ENCODE measurements at places on chromosomes 7 and 10.
A peak's percentile ranks its signal among the peaks of the same experiment; 100 is the strongest.

GRCh38 chr7:2106924-2107323 is 125.8 kb downstream of the MAD1L1 start:
- DNase-seq: no peak

DNA sequence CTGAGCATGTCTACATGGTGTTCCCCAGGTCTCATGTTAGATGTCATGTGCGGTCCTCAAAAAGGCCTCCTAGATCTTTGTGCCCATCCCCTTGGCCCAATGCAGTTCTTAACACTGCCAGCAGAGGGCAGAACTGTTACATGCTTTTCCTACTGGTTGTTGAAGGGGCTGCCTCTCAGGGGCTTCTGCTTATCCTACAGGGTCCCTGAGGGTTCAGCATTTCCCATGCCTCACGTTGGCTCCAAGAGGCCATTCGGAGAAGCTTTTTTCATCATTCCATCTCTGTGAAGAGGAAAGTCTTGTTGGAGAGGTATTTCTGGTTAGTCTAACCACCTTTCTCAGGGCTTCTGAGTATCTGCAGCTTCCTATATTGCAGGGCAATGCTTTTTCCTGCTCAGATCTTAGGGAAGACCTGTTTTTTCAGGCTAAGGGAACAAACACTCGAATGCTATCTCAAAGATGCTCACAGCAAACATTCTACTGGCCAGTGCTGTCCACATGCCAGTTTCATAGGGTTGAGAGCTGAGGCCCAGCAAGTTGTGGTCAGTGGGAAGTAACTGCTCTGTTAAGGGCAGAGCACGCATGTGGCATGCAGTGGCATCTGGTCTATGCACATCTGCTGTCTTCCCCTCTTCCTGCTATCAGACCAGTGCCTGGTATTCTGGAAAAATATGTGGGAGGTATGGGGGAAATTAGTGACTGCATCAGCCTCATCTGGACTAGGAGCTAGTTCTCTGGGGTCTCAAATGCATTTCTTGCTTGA is 31.5 kb downstream of the MBL2 start:
- DNase-seq: peak; percentile 24

- no peak for DNase-seq
These were observed 255.3 kb downstream of the ELFN1 start for GRCh38 chr7:1925349-1925748.

DNA sequence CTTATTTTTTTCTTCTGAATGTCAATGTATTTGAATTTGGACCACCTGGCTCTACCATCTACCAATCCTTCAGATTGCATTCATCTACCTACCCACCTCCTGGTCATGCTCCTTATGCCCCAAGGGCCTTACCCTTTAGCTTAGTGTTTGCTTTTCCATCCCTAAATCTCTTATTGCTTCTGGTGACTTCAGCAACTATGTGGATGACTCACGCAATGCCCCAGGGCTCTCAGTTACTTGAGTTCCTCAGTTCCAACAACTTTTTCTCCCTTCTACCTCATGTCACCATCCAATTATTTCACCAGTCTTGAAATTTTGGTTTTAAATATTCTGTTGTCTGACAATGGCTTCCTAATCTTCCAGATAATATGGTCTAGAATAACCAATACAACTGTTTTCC is 118.9 kb downstream of the CFAP58 start:
- no peak for DNase-seq

DNA sequence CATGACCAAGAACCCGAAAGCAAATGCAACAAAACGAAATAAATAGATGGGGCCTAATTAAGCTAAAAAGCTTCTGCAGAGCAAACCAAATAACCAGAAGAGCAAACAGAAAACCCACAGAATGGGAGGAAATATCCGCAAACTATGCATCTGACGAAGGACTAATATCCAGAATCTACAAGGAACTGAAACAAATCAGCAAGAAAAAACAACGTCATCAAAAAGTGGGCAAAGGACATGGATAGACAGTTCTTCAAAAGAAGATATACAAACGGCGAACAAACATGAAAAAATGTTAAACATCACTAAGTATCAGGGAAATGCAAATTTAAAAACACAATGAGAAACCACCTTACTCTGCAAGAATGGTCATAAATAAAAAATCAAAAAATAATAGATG is 35.3 kb upstream of the CACUL1 start:
- peak; percentile 61 for DNase-seq

DNA sequence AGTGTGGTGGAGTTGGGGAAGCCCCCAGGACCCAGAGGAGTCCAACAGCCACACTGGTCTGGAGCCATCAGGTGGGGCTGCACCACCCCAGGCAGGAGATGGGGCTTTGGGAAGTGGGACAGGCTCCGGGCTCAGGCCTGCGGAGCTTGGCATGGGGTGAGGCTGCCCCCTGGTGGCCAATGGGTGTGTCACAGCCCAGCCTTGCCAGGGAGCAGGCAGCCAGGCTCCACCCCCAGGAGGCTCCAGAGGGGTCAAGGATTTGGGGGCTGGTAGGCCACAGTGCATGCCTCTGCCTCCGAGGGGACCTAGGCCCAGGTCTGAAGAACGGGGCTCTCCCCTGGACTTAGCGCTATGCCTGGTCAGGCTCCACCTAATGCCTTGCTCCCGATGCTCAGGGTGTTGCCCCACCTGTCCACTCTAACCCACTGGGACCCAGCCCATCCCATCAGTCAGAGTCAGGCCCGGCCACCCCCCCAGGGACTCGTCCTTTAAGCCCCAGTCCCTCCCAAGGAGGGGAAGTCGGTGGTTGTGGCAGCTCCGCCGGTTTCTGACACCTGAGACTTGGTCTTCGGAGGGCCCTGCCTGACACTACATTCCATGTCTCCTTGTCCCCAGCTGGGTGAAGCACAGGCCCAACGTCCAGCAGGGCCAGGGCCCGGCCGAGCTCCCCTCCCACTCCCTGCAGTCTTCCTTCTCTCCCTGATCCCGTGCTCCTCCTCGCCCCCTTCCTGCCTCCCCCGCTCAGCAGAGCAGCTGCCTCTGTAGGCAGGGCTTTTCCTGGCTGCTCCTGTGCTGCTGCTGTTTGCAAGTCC is 11.3 kb upstream of the SAMD8 start:
- peak; percentile 42 for DNase-seq

DNA sequence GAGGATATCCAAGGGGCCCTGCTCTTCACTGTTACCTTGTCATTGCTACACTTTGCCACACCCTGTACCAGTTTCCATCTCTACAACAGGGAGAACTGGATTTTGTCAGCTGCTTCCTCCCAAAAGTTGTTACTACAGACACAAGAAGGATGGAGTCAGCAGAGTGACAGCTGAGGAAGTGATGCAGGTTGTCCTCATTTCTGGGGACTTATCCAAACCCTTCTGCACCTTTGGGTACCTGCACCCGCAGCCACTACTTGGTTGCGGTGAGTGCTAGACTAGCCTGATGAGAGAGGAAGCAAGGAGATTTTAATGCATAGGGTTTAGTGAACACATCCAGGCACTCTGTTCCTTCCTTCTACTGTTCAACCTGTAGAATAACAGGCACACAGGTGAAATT is 281.0 kb downstream of the RPS24 start:
- no peak for DNase-seq

DNA sequence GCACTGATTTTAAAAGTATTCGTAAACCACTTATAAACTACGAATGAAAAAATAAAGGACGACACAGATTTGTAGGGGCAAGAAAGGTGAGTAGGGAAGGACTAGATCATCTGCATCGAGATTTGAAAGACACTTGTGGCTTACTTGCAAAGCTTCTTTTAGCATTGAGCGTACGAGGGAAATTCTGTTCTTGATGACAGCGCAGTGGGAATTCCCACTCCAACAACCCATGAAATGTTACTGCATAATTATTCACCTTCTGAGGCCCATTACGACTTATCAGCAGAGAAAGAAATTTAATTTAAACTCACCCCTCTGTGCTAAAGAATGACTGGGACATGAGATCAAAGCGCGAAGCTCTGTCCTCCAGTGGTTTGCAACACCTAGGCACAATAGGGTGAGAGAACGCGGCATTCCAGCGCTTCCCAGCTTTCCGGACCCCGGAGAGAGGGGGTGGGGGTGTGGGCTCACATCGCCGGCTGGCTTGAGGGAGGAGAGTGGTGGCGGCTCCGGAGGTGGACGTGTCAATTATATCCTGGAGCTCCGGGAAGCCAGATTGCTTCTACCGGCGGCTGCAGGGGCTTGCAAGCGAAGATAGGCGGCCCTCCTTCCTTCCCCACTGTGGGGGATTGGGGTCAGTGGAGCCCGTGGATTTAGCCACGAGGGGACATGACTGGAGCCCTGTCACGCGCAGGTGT is 10.3 kb downstream of the SP8 start:
- no peak for DNase-seq
